ENCODE measurements at places on chromosomes 4 and X.

DNA sequence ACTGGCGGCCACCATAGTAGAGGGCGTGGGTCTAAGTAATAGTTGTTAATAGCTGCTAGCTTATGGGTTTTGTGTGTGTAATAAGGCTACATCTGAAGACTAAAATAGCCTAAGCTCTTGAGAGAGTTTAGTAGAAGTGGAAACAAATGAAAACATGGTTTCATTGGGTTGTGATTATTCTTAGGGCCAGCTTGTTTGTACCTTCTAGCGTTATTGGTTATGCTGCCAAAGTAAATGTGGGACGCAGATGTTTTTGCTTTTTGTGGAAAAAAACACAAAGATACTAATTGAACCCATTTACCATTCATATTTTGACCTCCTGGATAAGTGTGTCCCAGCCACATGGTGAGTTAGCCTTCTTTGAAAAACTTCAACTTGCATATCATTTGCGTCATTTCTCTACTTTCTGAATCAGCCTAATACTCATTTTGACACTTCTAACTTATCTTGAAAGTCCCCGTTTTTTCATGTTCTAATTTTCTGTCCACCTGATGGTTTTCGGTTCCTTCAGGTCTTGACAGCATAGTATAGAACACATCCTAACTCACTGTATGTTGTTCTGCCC is 305.3 kb downstream of the FRMPD4 start:
- DNase-seq, result no peak

- no peak for DNase-seq
Measured at GRCh38 chr4:121938282-121939092, 13.4 kb downstream of the TRPC3 start.

DNA sequence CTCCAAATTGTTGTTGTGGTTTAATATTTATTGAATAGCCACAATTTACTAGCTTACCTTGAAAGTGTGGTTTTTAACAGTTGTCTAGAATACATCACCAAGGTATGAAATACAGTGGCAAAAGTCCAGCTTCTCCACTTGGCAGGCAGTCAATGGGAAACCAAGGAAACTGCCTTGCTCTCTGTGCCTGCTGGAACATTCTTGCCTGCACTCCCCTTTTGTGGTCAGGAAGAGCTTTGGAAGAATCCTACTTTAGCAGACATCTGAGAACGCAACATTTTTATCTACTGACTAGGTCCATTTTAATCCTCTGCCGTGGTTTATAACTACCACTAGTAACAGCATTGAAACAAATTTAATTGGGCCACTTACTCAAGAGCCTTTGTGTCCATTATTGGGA is 64.5 kb downstream of the TENM3 start:
- no peak for DNase-seq

- peak; percentile 11 for DNase-seq
Measured at GRCh38 chrX:94743478-94743877, 1069.5 kb downstream of the FAM133A start.

GRCh38 chr4:15322006-15322405 is 105.8 kb upstream of the C1QTNF7 start:
- DNase-seq, result no peak

DNA sequence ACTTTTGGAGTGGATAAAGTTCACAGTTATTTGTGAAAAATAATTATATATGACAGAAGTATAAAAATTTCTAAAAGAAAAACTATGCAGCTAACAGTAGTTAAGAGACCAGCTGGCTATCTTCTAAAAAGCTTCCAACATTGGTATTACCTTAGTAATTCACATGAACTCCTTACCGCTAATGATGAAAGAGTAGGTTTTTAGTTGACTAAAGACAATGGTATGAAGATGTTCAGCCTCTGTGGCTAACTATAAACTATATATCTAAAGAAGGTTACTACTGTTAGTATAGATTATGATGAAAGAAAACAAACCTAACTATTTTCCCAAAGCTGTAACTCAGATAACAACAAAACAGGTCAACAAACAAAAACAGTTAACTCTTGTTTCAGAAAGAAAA is 10.4 kb downstream of the CCNI start:
- DNase-seq, result no peak

DNA sequence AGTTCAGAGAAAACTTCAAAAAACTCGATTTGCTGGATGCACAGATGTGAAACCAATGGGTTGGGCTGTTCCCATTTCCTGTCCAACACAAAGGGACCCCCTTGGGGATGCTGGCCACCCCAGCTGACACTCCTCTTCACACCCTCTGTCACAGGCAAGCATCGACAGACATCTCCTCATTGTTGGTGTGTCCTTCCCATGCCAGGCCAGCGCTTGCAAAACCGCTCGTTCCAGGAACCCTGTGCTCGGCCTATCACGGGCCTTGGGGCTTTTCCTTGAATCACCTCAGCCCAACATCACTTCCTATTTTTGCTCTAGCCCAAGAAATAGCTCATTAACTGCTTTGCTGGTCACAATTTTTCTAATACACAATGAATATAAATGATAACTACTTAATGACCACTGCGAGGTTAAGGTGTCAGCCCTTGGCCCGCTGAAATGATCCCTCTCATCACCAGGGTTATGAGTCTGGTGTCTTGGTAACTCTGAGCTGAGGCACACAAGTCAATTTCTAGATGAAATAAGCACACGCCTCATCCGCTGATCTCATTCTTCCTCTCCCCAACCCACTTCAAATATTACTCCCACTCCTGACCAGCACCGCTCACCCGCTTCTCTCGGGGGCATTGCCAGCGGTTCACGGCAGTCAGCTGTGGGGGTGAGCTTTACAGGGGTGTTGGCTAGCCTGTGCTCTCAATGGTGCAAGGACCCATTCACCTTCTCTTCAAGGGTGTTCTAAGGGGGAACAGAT is 32.3 kb downstream of the BCOR start:
- DNase-seq, result peak; percentile 55

DNA sequence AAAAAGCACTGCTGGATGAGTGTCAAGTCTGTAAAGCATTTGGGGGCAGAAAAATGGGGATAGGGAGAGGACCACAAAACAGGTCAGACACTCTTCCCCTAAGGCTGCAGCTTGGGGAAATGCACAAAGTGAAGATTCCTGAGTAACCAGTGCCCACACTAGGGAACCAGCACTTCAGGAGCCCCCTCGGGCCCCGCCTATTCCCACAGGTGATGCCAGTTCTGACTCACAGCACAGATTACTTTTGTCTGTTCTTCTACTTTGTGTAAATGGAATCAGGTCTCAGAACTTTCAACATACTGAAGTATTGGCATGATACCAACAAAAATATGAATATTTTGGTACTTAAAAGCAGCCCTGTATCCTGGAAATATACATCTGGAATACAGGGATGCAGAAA is 112.5 kb downstream of the ADRA2C start:
- DNase-seq, result no peak

DNA sequence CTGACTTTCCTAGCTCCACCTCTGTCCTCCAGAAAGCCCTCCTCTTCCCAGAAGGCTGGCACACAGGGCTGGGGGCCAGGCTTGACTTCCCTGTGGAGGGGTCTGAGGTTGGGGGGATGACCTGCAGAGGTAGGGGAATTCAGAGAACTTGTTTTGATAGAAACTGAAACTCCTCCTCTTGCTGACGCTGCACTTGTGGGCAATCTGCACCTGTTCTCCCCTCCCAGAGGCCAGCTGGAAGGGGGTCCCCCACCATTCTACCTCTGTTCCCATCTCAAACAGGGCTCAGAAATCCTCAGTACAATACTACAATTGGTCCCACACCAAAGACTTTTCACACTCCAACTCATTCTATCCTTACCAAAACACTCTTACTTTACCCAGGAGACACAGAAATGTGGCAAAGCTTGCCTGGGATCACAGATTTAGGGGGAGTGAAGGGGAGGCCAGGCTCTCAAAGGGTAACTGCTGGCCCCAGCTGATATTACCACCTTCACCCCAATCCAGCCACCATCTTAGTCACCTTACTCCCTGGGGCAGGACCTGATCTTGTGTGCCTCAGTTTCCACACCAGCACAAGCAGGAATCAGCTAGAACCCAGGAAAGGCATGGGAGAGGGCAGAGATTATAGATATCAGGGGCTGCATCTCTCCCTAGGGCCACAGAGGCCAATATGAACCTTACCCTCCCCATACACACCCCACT is 18.5 kb downstream of the OTUD5 start:
- DNase-seq, result peak; percentile 88
